SK-MEL-5 (cell line): ENCODE measurements at places on chromosomes 6 and 20.

DNA sequence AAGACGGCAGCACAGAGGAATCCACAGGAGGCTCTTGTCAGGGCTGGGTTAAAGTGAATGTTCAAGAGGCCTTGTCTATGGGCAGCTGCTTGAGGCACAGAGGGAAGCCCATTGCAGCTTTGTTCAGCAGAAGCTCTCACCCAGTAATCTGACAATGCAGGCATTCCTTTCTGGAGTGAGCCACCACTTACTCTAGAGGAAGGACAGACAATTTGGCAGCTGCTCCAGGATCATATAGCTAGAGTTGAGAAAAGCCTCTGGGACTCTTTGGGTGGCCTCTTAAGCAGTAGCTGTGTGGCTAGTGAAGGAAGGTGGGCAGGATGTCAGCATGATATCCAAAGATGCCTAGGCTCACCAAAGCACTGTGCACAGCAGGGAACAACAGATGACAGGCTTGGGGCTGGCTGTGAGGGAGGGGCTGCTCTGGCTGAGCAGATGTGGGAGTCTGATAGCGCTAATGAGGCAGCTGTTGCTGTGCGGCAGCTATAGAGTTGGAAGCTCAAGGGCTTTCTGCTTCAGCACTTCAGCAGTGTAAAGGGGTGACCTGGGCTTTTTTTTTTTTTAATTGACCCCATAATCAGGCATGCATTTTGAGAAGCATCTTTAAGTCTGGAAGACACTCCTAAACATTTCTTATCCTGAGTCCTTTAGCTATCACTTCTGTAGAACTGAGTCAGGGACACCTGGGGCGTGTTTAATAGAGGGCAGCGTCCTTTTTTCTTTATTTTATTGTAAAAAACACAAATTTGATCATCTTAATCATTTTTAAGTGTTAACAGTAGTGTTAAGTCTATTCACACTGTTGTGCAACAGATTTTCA, 27.2 kb downstream of the CMTR1 start:
- DNase-seq, result no peak

- DNase-seq, result no peak
Measured at GRCh38 chr20:19761841-19762240, 3.8 kb downstream of the RIN2 start.

GRCh38 chr6:32167761-32168262, 3.4 kb downstream of the EGFL8 start:
- no peak for DNase-seq

DNA sequence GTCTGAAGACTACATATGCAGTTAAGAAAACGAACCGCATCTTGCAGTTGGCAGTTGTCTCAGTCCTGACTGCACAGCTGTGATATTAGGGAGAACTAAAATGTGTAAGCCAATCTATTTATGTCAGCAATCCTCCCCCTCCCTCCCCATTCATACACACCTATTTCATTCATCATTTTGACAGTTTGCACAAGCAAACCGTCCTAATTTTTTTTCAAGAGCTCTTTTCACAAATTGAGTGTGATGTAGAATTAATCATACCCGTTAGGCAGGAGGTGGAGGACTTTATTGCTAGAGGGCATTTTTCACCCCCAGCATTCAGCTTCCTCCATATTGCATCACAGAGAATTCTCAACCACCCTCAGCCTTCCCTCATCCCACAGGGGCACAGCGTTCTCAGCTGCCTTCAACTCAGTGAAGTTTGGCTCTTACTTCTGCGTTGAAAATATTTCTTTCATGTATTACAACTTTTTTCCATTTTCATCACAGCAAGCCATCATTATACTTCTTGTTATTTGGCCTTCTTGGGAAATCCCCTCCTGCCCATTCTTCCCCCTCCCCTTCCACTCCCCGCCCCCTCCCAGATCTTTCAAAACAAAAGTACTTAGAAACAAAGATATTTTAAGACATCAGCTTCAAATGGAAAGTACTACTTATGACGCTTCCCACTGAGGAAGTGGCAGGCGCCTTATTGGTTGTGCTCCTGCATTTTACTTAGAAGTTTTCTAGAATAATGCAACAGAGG, 37.5 kb downstream of the NOX3 start:
- DNase-seq, result no peak

DNA sequence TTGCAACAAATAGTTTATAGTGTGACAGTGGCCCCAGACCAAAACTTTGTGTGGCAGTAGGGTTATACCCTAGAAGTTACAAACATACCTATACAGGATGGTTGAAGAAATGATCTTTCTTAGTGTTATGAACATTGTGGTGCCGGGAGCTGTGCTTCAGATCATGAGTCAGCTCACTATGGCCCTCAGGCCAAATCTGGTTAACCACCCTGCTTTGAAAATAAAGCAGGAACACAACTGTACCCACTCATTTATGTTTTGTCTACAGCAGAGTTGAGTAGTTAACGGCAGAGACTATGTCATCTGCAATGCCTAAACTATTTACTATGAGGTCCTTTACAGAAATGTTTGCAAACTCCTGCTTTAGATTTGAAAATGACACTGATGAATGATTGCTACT, 24.3 kb downstream of the AKAP7 start:
- peak; percentile 51 for DNase-seq

DNA sequence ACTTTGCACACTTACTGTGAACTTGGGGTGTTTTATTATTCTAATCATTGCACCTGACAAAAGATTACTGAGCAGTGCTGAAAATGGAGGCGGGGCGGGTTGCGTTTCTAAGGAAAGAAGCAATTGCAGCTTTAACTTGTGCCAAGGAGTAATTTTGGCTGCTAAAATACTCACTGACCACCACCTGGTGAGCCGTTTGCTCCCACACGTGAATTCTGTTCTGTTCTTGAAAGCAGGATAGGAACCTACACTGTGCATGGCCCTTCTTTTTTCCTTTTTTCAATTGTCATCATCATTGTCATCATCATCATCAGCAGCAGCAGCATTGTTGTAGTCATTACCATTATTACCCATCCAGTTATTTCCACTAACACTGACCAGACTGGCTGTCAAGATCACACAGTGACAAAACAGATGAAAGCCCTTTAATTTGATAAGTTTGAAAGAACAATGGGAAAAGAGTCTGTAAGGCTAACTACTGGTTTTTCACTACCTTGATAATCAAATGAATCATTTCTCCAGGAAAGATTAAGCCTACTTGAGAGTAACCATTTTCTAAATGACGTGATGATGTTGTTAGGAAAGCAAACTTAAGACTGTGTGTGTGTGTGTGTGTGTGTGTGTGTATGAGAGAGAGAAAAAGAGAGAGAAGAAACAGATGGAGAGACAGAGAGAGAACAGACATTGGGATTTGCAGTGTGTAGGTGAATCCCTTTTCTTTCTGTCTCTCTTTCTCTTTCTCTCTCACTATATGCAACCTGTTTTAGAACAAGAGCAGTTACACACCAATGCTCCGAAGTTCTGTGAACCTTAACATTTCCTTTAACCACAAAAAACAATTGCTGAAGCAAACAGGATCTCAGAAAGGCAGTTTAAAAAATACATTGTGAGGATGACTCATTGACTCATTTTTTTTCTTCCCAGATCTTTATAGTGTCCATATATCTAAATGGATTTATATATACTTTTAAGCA, 3.8 kb downstream of the RIPOR2 start:
- DNase-seq, result no peak

- no peak for DNase-seq
Measured at GRCh38 chr20:51156041-51156982, 133.4 kb upstream of the KCNG1 start.

DNA sequence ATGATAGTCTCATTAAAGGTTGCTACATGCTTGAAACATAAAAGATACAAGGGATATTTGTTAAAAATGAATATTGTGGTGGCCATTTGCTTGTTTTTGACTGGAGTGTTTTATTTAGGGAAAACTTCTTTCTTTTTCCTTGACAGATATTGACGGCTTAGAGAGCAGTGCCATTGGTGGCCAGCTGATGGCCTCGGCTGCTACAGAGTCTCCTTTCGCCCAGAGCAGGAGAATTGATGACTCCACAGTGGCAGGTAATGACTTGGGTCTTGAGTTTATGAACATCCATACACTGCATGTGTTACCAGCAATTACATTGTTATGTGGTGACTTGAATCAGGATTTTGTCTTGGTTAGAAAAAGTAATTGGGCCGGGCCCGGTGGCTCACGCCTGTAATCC, 67.5 kb upstream of the PBOV1 start:
- no peak for DNase-seq

GRCh38 chr20:5612581-5613301, 137.5 kb upstream of the SHLD1 start:
- DNase-seq, result peak; percentile 96

DNA sequence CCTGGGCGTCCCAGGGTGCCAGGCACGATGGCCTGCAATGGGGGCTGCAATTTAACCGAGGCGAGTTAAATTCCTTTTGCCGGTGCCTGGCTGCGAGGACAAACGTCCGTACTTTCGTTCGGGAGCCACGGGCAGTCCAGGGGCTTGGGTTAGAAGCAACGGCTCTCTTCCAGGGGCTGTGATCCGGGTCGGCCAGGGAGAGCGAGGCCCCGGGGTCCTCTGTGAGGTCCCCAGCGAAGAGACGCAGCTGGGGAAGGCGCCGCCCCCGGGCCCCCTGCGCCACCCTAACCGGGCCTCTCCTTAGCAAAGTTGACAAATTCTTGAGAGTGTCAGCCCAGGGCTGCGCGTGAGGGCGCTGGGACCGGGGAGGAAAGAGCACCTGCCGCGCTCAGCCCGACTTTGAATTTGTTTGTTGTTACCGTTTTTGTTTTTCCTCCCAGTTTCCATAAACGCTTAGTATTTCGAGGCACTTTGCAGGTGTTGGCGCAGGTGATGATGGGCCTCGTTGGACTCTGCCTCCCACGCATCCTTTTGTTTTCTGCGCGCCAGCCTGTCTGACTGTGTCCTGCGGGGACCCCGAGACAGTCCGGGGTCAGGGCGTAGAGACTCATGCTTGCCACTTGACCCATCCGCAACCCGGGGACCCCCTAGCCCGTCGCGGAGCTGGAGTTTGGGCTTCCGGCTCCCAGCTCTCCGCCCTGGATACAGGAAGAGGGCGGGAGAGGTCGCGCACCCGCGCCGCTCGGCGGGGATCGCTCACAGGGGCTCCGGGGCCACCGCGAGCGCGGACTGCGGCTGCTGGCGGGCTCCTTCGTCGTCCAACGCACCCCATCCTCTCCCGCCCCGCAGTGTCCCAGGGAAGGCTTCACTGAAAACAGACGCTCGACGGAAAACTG, 5.8 kb downstream of the OLIG3 start:
- no peak for DNase-seq

GRCh38 chr20:35063168-35063567, 29.4 kb downstream of the TRPC4AP start:
- DNase-seq, result no peak

DNA sequence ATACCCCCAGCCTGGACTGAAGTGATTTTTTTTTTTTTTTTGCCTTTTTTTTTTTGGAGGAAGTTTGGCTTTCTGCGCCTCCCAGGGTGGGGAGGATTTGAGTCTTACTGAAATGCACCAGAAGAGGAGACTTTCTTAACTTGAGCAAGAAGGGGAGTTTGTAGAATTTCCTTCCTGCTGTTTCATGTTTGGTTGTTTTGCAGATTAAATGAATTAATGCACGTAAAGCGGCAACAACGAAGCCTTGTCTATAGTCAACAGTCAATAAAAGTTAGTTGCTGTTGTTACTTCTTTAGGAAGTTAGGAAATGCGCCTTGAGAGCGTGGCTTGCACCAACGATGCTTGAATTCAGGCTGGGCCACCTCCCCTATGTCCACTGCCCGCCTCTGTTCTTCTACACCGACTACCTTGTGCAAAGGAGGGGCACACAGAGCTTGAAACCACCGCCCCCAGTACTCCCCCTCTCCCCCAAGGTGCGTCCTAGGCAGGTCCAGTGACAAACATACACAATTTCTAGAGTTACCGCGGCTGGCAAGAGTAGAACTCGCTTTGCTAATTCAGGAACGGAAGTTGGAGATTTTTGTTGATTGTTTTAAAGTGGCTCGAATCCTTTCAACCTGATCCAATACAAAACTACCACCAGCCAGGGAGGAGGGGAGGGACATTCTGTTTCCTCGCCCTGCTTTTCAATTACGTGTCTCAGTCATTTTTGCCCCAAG, 830 bp upstream of the CYP24A1 start:
- DNase-seq, result no peak
